ENCODE measurements at places on chromosomes 12 and 14. TPM values are rescaled to one million over a fixed set of nuclear protein-coding genes. Genes with fewer than 3 reads are reported as not detected.

The KRT78 gene
- not detected for polyA plus RNA-seq

The PTCSC3 gene
- polyA plus RNA-seq, result not detected

DNA sequence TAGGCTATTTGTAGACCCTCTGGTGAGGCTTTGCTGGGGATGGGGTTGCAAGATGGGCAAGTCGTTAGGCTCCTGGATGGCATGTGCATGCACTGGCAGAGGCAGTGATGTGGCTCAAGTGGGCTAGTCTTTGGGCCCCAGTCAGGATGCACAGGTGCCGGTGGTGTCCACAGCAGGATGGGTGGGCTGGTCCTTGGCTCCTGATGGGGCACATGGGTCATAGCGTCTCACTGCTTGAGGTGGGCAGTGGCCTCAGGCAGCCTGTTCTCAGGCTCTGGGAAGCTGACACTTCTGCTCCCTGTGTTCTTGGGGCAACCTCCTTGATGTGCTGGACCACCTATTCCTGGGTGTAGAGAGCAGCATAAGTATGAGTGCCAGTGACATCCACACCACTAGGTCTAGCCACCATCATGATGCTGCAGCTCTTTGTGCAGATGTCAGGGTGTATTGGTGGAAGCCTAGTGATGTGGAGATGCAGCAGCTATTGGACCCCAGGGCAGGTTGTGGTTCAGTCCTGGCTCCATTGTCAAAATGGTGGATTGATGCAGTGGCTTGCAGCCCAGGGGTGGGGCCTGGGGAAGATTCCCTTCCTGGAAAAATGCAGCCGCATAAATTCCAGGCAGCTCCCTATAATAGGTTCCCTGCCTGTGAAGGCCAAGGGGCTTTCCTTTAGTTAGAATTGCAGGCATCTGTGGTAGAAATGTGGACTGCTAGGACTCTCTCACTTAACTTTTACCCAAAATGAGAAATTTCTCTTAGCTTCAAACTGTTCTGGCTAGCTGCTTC is 742.5 kb upstream of the MDGA2 start:
- no peak for DNase-seq

DNA sequence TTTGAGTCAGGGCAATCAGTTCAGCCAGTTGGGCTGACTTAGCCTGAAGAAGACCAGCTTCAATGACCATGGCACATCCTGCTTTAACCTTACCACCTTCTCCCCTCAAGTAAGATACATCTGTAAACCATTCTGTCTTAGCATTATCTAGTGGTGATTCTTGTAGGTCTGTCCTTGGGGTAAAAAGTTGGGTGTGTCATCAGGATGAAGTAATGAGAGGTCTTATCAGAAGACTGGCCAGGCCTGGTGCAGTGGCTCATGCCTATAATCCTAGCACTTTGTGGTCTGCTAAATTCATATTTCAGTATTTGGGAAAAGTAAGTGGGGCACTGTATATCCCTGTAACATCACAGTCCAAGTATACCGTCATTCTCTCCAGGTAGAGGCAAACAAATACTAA is 19.1 kb downstream of the SINHCAF start:
- no peak for DNase-seq

- no peak for DNase-seq
Observed at GRCh38 chr12:3257411-3257810, 180.2 kb downstream of the TSPAN9 start.

- no peak for DNase-seq
Observed at GRCh38 chr12:56677680-56678079, 10.4 kb downstream of the PTGES3 start.

- DNase-seq, result no peak
Observed at GRCh38 chr12:45518291-45519235, 210.9 kb upstream of the ARID2 start.

- DNase-seq, result no peak
Observed at GRCh38 chr12:91397866-91398532, 215.4 kb upstream of the DCN start.

DNA sequence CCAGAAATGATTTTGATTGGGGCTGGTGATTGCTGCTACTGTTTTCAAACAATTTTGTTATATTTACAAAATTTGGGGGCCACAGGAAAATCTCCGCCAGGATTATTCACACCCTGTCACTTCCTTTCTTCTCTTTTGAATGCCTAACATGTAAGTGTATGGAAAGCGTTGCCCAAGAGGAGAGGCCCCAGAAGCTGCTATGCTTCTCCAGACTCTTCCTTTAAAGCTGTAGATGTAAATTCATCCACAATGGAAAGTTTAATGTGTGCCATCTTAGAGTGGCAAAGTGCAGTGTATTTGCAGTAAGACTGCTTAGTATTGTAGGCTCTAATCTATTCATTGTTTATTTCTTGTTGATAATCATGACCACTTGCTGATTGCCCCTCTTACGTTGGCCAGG is 136.7 kb upstream of the LRIG3 start:
- no peak for DNase-seq

DNA sequence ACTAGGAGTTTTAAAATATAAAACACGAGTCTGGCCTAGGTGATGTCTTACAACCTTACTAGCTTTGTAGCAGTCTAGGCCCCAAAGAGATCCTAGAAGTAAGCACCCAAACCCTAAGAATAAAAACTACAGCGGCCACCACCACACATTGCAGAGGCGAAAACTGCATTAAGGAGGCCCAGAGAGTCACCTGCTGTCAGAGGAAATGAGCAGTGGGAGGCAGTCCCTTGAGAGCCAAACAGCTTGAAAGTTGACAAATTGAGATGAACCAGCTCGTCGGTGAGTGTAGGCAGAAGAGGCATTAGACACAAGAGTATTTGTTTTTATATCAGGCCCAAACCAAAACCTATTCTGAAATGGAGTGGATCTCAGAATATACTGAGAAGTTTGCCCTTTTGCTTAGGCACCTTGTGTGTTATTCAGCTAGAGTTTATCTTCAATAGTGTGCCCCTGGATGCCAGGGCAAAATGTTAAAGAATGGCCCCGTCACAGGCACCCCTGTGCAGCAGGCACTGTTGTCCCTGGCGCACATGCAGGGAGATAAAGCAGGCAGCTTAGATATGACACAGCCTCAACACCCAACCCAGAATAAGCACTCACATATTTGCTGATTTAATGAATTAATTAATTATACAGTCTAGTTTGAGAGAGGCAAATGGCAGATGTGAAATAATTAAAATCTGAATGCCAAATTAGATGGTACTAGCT is 56.7 kb downstream of the TTC7B start:
- DNase-seq, result no peak

GRCh38 chr12:116559162-116559935 is at the start of gene MAP1LC3B2:
TSS of gene MAP1LC3B2 (plus strand) at chr12:116559381. CDS start at chr12:116575943, 16,562 bp downstream.
- no peak for DNase-seq
